ENCODE measurements at places on chromosomes 13 and 19.

DNA sequence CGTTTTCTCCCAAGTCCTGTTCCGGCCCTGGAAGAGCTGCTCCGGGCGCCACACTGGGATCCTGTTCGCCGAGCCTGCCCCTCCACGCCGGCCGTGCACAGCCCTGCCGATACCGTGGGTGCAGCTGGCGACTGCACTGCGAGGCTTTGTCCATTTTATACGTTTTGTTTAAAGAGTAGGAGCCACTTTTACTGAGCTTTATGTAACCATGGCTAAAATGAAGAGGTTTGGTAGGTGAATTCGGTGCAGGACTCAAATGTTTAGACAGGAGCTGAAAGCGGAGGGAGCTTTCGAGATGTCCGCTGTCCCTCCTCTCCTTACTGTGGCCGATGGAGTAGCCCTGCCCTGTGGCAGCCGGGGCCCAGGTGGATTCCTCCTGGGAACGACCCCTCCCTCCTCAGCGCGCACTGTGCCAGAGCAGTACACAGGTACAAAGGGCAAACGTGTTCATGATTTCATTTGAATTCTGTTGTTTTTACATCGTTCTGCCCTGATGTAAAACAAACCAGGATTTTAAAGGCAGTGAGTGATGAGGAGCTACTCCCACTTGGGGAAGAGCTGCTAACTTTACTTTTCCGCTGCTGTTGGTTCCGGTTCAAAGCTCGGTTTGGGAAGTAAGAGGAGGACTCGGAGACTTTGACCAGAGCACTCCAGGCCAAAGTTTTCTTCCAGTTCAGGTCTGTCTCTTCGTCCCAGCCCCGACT is 1.7 kb downstream of the COL4A2 start:
- DNase-seq: no peak

DNA sequence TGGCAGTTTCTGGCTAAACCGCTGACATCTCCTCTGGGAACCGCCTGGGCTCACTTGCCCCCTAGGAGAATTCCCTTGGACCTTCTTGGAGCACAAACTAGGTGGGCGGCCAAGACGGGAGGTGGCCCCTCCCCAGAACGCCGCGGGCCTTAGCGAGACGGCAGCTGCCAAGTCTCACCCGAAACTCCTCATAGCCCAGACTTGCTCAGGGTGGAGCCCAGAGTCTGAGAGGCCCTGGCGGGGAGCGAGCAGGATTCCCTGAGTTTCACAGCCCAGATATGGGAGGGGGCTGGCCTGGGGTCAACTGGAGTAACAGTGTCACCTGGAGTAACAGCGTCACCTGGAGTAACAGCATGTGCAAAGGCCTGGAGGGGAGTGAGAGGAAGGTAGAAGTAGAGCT is 10.1 kb downstream of the TINCR start:
- DNase-seq: no peak

- no peak for DNase-seq
Observed at GRCh38 chr13:113928685-113929627, 44.9 kb downstream of the C13orf46 start.

DNA sequence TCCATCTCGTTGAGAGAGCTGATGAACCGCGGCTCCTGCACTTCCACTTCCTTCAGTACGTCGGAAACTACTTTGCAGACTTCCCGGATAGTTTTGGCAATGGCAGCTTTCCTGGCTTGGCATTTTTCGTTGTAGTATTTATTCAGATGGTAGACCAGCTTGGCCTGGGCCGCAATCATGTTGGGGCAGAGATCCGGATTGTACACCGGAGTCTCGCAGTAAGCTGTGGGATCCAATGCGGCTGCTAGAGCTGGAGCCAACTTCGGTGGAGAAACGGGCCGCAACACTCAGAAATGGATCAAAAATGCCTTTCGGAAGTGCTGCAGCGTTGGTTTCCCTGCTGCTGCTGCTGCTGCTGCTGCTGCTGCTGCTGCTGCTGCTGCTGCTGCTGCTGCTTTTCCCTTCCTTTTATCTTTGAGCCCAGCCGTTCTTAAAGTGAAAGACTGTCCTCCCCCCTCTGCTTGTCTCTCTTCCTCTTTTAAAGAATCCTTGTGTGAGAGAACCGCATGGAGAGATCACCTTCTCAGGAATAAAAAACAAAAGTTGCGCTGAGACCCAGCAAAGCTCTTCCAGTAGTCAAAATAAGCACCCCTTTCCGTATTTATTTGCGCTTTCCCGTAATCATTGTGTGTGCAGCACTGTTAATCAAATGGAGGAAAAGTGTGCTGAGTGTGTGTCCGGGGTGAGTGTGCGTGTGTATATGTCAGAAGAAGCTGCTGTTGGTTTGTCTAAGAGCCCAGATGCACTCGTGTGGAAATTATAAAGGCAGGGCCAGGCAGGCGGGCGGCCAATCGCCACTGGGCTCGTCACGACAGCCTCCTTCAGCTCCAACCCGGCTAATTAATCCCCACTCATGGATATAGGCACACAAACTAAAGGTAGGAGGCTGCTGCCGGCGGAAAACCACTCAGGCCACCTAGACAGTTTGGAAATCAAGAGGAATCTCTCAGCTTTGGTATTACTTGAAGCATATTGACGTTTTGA is at the start of gene MAB21L1:
Gene MAB21L1, minus strand, starts transcription at position 730 of the 984 bp plus-strand sequence. Its CDS starts 551 bp downstream, at position 179.
- DNase-seq: no peak

- DNase-seq: no peak
Observed at GRCh38 chr19:18298601-18299000, 17.2 kb upstream of the JUND start.

DNA sequence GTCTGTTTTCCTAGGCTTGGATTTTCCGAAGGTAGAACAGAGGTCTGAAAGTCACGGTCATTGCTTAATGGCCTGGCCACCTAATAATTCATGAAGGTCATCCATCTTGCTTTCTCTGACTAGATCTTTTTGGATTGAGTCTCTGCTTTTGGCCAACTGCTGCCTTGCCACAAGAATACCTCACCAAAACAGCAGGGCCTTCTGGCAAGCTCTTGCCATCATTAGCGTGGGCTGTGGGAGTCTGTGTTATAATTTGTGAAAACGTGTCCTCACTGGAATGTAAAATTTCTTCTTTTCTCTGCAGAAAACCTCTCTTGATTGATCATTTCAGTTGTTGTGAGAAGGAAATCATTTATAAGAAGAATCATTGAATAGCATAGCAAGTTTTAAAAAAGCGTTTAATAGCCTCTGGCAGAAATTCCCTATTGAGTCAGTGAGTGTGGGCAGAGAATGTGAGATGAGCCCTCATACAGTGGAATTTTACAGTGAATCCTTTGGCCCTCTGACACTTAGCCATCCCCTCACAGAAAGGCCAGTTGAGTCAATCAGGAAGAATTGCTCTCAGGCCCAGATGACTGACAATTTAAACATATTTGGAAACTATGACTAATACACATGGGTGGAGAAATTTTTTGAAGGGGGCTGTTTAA is 43.2 kb upstream of the ERICH6B start:
- no peak for DNase-seq

GRCh38 chr19:47445527-47445926 is 26.2 kb downstream of the SLC8A2 start:
- no peak for DNase-seq

- DNase-seq: no peak
Observed at GRCh38 chr19:4067396-4068046, 822 bp upstream of the ZBTB7A start.

- DNase-seq: no peak
Observed at GRCh38 chr13:43991773-43992201, 112.1 kb downstream of the LACC1 start.

DNA sequence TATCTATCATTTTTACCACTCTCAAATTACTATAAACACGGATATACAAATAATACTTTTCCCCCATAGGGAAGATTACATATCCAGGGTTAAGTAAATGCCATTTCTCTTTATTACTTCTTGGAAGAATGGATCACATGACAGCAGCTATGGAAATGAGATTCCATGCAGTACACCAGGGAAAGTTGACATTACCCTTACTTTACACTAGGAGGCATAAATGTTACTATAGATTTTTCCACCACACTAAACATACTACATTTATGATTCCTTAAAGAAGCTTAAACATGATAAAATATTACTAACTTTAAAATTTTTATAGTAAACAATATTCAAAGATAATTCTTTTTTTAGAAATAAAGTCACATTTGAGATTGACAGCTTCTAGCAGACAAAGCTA is 611.4 kb downstream of the PCDH9 start:
- no peak for DNase-seq

DNA sequence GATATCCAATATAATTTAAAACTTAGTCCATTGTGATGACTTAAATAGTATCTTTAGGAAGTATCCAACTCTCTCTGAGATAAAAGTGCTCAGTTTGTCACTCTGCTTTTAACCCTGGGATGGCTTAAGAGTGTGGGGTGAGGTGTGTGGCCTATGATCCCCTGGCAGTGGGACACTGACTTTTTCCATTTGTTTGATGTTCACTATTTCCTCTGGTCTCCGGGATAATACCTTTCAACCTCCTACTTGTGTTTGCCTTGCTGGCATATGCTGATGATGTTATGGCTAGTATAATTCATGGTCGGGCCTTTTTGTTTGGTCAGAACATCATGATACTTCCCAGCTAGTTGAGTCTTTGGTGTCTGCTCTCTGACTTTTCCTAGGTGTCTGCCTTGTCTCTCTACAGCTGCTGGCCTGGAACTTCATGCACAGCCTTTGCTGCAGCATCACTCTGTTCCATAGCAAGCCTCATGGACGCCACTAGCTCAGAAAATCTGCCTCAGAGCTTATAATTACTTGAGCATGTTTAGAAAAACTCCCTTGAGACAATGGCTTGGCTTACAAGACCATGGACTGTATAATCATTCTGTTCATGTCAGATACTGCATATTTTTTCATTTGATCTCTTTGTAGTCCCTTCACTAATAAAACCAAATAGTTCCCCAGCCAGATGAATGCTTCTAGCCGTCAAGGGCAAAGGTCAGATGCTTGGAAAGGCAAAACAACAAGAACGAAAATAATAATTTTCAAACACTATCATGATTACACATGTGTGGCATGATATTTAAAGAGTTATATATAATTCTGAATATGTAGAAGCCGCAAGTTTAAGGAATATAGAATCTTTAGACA is 75.2 kb downstream of the WDFY2 start:
- no peak for DNase-seq

- no peak for DNase-seq
Observed at GRCh38 chr19:5081443-5082161, 112.7 kb downstream of the KDM4B start.

DNA sequence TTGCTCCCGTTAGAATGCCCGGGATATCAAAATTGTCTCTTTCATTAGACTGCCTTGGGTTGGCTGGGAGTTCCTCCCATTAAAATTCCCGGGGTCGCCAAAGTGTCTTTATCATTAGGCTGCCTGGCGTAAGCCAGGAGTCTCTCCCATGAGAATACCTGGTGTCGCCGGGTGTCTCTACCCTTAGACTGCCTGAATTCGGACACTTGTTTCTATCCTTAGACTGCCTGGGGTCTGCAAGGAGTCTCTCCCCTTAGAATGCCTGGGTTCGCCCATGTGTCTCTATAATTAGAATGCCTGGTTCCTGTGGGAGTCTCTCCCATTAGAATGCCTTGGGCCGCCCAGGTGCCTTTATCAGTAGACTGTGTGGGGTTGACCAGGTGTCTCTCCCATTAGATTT is 1538.2 kb downstream of the UQCRFS1 start:
- no peak for DNase-seq

- DNase-seq: no peak
Observed at GRCh38 chr13:76527041-76527440, 359.2 kb downstream of the KCTD12 start.

GRCh38 chr19:32061315-32061714 is 284.1 kb upstream of the ZNF507 start:
- DNase-seq: no peak

GRCh38 chr19:16078759-16079707 is 2.7 kb downstream of the TPM4 start:
- DNase-seq: peak; percentile 89

DNA sequence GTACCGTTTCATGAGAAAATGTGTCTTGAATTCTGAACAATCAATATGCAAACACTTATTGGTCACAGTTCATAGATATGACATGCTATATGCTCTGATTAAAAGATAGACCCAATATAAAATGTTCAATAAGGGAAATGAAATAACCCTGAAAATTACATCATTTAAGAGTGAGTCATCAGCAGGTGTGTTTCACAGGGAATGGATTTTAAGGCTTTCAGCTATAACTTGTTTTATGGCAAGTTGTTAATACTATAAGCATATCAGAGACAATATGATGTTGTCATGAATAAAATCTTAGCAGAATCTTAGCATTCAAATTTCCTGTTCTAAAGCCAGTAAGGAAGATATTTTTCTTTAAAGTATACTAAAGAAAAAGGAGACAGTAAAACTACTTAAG is 483.4 kb upstream of the PCDH9 start:
- DNase-seq: no peak

DNA sequence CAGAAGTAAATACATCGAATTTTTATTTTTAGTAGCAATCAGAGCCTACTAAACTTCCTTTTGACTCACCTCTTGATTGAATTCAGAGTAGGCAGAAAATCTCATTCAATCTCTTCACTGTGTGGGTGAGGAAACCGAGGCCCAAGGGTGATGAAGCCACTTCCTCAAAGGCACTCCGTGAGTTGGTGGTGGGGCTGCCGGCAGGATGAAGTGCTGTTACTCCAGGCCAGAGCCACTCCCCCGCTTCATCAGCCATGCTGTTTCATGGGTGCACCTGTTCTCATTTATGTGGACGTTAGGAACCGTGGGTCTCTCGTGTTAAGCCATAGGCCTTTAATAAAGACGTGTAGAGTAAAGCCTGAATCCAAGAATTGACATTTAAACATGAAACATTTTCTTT is 13.2 kb downstream of the ING1 start:
- peak; percentile 58 for DNase-seq

DNA sequence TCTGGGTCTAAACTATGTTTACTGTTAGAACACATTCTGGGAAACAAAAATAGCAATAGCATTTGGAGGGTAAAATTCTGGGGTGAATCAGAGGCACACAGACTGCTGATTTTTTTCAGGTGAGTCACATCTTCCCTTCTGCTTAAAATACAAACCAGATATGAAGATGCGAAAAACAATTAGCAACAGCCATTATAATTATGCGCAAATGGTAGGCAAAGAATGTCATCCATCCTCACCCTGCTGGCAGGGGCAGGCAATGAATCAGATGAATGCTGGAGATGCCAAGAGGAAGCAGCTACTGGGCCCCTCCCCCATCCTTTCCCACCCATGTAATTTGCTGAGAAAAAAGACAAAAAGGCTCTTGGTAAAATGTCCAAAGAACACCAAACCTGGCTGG is 282.9 kb downstream of the KLF5 start:
- DNase-seq: no peak

DNA sequence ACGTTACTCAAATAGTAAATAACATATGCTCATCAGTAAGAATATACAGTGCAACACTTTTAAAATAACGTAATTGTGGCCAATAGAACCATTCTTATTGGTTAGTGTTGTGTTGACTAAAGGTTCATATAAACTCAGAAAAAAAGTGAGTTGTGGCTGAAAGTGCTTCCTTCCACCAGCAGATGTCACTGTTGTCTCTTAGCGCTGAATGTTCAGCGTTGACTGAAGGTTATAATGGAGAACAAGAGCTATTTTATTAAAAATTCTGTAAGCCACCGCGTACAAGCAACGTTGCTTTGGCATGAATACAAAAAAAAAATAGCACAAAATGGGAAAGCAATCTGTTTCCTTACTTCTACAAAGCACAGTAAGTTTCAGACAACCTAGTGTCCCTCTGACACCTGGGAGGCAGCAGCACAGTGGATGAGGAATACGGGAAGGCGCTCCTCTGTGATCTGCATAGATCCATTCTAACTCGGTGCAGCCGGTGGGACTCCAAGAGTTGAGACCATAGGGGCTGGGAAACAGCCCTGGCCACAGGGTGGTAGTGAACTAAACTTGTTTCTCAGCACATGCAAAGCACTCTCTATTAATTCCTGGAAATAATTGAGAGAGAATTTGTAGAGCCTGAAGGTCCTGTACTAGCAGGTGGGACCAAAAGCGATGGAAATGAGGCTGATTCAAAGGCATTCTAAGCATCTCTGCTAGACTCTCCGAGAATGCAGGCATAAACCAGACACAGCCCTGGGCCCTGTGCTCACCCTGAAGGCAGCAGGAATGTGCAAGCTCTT is 23.9 kb upstream of the OXGR1 start:
- peak; percentile 16 for DNase-seq
